ENCODE measurements at places on chromosomes 5 and 9.

- DNase-seq, result no peak
These were observed 41.9 kb downstream of the SPEF2 start for GRCh38 chr5:35659556-35659955.

- peak; percentile 93 for DNase-seq
These were observed 453.3 kb downstream of the BNC2 start for GRCh38 chr9:16417161-16417560.

DNA sequence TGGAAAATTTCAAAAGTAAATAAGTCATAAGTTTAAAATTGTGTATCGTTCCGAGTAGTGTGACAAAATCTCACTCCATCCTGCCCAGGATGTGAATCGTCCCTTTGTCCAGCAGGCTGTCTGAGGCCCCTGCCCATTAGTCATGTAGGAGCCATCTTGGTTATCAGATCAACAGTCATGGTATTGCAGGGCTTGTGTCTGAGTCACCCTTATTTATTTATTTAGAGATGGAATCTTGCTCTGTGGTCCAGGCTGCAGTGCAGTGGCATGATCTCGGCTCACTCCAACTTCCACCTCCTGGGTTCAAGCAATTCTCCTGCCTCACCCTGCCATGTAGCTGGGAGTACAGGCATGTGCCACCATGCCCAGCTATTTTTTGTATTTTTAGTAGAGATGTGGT is 30.2 kb downstream of the ITGA2 start:
- peak; percentile 98 for DNase-seq

DNA sequence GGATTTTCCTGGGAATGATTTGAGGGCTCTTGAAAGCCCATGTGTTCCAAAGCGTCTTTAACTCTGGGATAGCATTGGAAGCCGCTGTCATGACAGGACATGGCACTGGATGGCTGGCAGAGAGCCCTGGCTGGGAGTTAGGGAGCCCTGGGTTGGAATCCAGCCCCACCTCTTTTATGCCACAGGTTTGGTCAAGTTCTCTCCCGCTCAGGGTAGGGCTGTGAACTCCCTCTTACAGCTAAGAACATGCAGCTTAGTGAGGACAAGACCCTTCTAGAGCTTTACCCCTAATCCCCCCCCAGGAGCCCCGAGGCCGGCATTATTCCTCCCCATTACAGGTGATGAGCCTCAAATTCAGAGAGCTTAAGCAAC is 37.2 kb downstream of the OLFML2A start:
- no peak for DNase-seq

- DNase-seq, result no peak
These were observed 51.5 kb downstream of the PCDH1 start for GRCh38 chr5:141826674-141827073.

DNA sequence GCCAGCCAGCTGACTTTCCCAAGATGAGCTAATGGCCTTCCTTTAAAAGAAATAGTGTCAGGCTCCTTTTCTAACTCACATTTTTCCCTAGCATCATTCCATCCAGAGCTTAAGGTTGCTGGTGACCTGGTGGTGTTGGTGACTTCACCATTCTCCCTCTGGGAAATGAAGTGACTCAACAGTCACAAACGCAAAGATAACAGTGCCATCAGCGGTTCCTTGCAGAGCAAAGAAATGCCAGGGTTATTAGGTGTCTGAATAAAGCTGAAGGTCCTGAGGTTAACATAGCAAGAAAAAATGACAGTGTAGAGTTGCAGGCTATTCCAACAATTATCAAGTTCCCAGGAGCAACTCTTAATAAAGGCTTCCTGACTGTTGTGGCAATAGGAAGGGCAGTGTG is 111.8 kb upstream of the SLC44A1 start:
- DNase-seq, result peak; percentile 95

DNA sequence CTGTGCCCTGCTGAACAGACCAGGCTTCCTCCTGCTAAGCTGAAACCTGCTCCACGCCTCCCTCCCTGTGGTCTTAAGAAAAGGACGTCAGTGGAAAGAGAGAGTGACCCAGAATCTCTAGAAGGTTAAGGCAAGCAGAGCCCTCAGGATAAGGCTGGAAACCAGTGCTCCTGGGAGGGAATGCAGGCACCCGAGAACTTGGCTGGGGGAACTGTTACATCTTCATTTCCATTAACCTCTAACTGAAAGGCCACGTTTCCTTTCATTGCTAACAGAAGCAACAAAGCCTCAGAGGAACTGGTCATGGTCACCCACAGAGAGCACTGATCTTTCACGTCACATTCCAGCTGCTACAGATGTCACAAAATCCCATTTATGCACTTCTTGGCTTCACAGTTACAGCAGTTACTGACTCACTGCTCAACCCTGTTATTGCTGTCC is 26.1 kb upstream of the AKNA start:
- no peak for DNase-seq

DNA sequence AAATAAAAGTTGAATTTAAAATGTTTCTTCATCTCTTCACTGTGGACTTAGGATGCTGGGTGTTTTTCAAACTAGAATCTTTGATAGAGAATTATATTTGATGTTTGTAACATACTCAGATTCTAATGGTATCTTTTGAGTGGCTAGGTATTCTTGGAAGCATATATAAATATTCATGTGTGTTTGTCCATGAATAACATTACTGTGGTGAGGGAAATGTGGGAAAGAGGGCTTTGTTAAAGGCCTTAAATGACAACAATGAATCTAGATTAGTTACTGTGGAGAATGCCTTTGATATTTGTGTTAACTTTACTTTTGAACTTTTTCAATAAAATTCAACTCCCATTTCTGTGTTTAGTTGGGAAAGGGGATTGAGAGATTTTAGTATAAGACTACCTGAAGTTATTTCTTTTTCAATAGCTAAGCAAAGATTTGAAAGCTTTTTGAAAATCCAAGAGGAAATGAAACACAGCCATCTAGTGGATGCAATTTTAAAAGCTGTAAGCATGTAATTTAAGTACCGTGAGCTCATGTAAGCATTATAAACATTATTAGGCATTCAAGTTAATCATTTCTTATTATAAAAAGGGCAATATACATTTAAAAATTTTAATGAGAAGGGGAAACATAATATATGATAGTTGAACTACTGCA is 69.6 kb downstream of the CCDC171 start:
- DNase-seq, result peak; percentile 31

GRCh38 chr5:104763216-104763615 is 1200.6 kb upstream of the NUDT12 start:
- DNase-seq, result no peak

DNA sequence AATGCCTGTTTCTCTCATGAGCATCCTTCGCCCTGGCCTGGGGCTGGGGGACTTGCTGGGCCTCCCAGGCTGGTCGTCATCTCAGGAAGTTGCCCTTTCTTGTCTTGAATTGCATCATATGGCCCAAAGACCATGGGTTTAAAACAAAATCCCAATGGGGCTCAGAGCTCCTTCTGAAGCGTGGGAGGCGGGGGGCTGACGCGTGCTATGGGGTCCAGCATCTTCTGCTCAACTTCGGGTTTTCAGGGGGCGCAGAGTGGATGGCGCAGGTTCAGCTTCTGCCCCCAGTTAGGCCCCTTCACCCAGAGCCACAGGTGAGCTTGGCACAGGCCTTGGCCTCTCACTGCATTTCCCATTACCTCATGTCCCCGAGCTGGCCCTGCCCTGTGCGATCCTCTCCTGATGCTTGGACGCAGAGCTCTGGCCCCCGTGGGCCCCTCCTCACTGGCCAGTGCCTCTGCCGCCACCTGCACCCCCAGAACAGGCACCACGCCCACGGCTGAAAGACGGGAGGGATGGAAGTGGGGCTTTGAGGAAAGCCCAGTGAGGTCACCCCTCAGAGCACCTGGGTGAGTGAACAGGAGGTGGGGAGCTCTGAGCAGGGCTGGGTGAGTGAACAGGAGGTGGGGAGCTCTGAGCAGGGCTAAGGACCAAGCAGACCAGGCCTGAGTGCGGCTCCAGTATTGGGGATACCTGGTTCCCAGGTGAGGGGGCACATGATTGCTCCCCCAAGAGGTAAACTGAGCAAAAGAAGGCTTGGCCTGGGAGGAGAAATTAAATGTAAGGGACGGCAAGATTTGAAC is 56.0 kb downstream of the TRIP13 start:
- DNase-seq, result no peak

GRCh38 chr9:87525546-87526303 is 28.1 kb downstream of the DAPK1 start:
- no peak for DNase-seq

- no peak for DNase-seq
These were observed 13.6 kb upstream of the SPARC start for GRCh38 chr5:151700296-151700695.

DNA sequence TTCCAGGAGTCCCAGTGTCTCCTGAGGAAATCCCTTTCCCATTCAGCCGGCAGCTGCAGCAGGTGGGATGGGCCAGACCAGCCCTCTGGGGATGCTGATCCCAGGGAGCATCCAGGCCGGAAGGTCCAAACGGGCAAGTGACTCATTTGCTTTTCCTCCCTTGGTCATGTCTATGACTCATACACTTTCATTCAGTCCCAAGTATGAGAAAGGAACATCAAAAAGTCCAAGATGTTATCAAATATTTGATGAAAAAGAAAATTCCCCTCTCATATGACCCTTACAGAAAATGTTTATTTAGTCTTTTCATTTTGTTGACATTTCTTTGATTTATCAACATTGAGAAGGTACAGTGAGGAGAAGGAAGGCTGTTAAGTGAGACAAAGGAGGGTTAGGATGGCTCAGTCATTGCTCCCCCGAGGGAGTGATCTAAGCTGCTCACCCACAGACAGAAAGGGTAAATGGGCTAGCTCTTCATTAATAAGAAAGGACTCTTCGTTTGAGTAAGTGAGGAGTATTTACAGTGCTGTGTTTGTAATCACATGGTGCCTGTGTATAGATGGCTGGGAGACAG is 117.6 kb upstream of the ANKRD55 start:
- peak; percentile 98 for DNase-seq

- no peak for DNase-seq
These were observed 3.2 kb upstream of the ENHO start for GRCh38 chr9:34526026-34526425.

DNA sequence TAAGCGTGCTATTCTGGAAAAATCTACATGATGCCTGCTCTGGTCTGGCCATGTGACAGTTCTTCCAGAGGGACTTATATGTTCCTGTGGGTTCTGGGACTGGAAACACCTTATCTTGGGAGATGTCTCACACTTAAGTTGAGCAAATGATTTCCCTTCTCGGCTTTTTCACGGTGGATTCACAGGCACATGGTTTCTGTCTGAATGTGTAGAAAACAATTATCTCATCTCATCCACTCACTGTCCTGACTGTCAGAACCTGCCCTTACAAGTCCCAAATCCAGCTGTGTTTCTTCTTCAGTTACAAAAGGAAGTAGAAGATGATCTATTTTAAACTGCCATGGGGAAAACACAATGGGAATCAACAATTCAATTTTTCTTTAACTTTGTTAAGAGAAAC is 184.0 kb downstream of the SYK start:
- no peak for DNase-seq

GRCh38 chr5:119820608-119821007 is 191.2 kb downstream of the FAM170A start:
- no peak for DNase-seq

DNA sequence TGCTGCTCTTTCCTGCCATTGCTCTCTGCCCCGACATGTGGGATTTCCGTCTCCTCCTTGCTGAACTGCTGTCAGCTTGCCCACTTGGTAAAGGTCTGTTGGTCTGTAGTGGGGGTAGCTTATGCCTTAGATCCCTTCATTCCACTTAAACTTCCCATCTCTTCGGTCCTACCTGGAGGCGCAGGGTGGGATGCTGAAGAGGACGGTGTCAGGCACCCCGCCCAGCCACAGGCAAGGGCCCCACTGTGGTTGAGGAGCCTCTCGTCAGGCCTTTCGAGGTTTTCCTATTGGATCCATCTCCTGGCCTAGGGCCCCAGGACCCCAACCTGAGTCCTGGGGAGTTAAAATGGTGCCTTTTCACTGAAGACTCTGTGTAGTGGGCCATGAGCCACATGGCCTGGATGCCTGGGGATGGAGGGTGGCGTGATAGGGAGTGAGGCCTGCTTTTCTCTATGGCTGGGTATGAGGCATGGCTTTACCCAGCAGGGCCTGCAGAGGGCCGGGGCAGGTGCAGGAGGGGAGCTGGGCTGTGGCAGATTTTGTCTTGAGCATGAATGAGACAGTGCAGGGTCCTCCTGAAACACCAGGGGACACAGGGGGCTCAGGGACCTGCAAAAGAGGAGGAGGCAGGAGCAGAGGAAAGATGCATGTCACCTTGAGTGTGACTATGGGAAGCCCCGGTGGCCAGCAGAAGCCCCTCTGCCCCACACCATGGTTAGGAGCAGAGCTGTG is 25.8 kb upstream of the RNF130 start:
- DNase-seq, result no peak

GRCh38 chr5:56158331-56158960 is 74.7 kb downstream of the ANKRD55 start:
- DNase-seq, result no peak

DNA sequence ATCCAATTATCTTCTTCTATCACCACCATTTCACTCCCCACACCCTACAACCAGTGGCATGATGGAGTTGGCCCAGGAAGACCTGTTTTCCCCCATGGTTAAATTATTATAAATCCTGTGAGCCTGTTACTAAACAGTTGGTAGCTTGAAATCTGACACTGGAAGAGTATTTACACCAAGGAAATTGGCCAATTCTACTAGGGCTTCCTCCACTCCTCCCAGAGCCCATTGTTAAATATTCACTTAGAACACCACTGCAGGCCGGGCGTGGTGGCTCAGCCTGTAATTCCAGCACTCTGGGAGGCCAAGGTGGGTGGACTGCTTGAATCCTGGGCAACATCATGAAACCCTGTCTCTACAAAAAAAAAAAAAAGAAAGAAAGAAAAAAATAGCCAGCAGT is 32.4 kb upstream of the CKS2 start:
- no peak for DNase-seq

DNA sequence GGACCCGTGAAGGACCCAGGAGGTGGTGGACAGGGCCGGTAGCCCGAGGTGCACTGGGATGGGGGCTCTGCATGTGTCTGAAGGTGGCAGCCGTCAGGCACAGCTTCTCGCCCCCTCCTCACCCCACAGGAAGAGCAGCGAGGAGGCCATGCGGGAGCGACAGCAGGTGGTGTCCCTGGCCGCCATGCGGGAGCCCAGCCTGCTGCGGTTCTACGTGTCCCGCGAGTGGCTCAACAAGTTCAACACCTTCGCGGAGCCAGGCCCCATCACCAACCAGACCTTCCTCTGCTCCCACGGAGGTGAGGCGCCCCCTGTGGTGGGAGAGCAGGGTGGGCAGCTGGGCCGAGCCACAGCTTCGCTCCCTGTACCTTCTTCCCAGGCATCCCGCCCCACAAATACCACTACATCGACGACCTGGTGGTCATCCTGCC is 39.9 kb downstream of the USP20 start:
- DNase-seq, result no peak

- no peak for DNase-seq
These were observed 173.8 kb upstream of the OTULINL start for GRCh38 chr5:14407746-14408175.

- DNase-seq, result no peak
These were observed 187.1 kb downstream of the FSTL4 start for GRCh38 chr5:133425222-133425621.
